ENCODE measurements at places on chromosomes 16 and 17.

- DNase-seq = no peak
Measured at GRCh38 chr17:69757688-69758430, 317.2 kb upstream of the KCNJ16 start.

DNA sequence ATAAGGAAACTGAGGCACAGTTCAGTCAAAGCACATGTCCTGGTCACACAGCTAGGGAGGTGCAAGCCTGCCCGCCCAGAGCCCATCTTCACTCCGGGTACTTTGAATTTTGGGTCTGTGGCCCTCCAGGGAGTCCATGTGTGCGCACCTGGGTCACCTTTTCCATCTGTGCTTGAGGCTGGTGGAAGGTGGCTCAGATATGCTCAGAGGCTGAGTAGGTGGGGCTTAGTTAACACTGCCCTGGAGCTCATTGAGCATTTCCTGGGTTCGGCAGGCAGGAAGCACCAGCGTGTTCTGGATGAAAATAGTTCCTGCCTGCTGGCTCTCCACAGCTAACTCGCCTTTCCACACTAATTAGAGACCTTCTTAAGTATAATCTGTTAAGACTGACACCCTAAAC lies 19.2 kb downstream of the FAM234A start:
- DNase-seq = no peak

GRCh38 chr17:7026471-7027115 lies 3.7 kb downstream of the BCL6B start:
- no peak for DNase-seq

- no peak for DNase-seq
Measured at GRCh38 chr17:39618246-39618913, 8.4 kb upstream of the PPP1R1B start.

DNA sequence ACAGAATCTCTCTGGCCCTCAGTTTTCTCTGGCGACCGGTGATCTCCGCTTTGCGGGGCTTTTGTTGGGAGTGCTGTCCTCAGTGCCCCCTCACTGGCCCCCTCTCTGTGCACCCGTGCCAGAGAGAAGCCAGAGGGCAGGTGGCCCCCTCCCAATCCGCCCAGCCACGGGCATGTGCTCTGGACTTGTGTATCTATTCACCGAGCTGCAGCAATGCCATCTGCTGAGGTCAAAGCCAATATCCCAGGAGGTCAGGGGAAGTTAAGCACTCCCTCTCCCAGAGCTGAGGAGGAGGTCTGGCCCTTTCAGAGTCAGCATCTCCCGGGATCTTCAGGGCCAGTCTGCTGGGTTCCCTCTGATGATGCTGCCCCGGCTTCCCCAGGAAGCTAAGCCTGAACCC lies 5.1 kb downstream of the CACNG5 start:
- no peak for DNase-seq

DNA sequence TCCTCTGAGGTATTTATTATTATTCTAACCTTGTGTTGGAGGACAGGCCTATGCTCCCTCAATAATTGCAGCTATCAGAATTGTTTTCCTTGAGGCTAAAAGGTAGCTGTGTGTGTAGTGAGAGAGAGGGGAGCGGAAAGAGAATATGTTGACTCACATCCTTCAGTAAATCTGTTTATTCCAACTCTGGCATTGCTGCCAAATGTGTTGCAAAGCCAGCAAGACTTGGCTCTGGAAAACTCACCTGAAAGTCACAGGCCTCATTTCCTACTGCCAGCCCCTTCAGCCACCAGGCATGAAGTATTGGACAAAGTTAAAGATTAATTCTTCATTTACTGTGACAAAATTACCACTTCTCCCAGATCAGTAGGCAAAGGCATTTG lies 9.6 kb downstream of the CA10 start:
- no peak for DNase-seq

- DNase-seq = no peak
Measured at GRCh38 chr16:89523680-89524344, 15.6 kb downstream of the SPG7 start.

DNA sequence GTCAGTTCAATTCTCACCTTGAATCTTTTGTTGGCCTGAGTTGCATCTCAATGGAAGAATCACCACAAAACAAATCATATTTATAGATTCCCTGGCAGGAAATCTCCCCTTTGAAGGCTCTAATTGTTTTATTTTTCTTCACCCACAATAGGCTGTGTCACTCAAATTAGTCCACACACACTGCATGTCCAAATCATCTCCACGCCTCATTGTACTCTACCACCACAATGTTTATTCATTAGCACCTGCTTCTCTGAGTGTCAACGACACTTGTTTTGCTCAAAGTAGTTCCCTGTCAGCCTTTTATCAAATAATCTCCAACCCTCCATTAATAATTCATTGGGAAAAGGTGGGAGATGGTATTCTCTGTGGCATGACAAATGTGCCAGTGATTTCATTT lies 164.3 kb downstream of the ABCC12 start:
- DNase-seq = no peak

DNA sequence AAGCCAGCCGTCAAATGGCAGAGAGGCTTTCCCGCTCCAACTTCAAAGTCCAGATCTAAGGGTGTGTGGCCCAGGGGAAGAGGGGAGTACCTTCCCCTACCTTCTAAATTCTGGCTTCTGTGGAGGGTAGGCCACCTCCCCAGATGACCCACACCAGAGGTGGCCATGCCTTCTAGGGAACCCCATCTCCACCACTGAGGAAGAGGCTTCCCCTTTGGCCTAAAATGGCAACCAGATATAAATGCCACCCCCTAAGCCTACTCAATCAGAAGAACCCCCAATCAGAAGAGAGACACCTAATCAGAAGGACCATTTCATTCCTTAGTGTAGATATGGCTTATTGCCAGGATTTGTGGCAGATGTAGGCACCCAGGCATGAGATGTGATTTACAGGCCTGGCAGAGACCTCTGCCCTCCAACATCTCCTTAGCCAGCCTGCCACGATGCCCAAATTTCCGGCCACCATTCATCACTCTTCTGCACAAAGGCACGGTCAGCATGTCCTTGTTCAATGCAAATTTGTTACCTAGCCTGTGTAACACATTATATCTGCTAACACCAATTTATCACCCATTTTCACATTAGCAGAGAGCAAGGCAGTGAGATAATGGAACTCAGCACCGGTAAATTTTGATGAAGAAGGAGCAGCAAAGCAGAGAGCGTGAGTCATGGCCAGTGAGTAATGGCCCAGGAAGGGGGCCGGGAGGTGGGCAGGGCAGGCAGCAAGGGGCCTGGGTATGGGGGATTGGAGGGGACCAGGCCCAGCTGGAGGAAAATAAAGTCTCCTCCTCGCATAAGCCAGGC lies 1.2 kb upstream of the MGAT5B start:
- no peak for DNase-seq

DNA sequence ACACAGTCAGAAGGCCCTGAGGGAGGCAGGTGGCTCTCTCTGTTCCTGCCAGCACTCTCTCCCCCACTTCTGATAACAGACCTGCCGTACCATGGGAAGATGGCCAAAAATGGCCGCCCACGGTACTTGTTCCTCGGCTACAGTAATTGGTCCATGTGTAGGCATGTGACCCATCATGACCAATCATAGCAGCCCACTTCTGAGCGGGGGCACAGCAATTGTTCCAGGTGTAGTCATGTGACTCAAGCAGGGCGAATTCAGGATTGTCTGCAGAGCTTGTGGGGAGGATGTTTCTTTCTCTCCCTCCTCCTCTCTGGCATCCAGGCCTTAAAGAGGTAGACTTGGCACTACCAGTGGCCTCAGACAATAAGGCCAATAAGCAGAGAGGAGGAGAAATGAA lies 250.4 kb downstream of the MRTFB start:
- DNase-seq = peak; percentile 96

GRCh38 chr17:30104575-30105339 lies 11.9 kb upstream of the NSRP1 start:
- peak; percentile 61 for DNase-seq

GRCh38 chr16:79543219-79543618 lies 57.3 kb downstream of the MAF start:
- DNase-seq = no peak

GRCh38 chr17:9389111-9389527 lies 186.5 kb downstream of the STX8 start:
- no peak for DNase-seq

- DNase-seq = peak; percentile 16
Measured at GRCh38 chr16:52912565-52913173, 140.0 kb downstream of the CHD9NB start.

- peak; percentile 51 for DNase-seq
Measured at GRCh38 chr16:71537643-71538042, 11.4 kb downstream of the CHST4 start.

DNA sequence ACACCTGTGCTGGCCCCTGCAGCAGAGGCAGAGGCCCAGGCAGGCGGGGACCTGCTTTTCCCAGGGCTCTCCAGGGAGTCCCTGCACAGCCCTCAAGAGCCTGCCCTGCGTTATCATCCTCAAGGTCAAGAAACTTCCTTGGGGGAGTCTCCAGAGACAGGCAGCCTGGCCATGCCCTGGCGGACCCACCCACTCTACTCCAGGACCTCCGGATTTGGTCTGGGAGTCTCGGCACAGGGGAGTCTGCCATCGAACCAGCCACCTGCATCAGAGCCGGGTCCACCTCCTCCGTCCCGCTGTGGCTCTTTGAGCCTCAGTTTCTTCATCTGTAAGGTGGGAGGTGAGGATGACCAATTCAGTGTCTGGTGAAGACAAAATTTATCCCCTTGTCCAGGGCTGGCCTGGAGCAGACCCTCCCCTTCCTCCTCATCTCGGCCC lies 75.3 kb upstream of the TNRC6C start:
- DNase-seq = no peak

- DNase-seq = no peak
Measured at GRCh38 chr16:1929105-1929504, 10.9 kb upstream of the HS3ST6 start.

- no peak for DNase-seq
Measured at GRCh38 chr17:20123209-20123608, 114.0 kb downstream of the SPECC1 start.

DNA sequence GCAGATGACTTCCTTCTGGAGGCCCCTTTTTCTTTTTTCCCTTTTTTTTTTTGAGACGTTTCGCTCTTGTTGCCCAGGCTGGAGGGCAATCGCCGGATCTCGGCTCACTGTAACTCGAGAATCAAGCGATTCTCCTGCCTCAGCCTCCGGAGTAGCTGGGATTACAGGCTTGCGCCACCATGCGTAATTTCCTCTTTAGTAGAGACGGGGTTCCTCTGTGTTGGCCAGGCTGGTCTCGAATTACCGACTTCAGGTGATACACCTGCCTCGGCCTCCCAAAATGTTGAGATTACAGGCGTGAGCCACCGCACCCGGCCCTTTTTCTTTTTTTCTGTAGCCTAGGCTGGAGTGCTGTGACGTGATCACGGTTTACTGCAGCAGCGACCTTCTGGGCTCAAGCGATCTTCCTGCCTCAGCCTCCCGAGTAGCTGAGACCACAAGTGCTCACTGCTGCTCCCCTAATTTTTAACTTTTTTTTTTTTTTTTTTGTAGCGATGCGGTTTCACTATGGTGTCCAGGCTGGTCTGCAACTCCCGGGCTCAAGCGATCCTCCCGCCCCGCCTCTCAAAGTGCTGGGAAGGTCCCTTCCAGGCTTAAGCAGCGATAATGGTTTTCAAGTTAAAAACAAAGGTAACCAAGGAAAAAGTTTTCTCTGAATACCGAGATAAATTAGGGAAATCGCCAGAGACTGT lies 956 bp upstream of the IST1 start:
- DNase-seq = peak; percentile 38

GRCh38 chr17:2707721-2708584 lies 3.6 kb downstream of the CLUH start:
- DNase-seq = no peak

- no peak for DNase-seq
Measured at GRCh38 chr17:81655378-81656117, 794 bp downstream of the PDE6G start.

- DNase-seq = peak; percentile 90
Measured at GRCh38 chr16:4614571-4615383, at the start of gene UBALD1. UBALD1 (minus strand) TSS chr16:4614888; CDS start chr16:4614797, 91 bp downstream.

DNA sequence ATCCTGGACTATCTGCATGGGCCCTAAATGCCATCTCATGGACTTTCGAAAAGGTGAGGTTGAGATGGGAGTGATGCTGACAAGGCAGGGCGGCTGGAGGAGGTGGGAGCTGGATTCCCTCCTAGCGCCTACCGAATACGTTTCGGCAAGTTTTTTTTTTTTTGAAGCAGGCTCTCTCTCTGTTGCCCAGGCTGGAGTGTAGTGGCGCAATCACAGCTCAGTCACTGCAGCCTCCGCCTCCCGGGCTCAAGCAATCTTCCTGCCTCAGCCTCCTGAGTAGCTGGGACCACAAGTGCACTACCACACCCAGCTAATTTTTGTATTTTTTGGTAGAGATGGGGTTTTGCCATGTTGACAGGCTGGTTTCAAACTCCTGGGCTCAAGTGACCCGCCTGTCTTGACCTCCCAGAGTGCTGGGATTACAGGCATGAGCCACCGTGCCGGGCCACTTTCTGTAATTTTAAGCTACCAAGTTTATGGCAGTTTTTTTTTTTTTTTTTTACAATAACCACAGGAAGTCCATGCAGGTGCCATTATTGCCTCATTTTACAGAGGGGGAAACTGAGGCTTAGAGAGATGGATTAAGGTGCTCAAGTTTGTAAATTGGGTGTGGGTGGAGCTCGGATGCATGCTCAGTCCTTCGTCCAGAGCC lies 246.4 kb downstream of the PRKCA start:
- DNase-seq = no peak

DNA sequence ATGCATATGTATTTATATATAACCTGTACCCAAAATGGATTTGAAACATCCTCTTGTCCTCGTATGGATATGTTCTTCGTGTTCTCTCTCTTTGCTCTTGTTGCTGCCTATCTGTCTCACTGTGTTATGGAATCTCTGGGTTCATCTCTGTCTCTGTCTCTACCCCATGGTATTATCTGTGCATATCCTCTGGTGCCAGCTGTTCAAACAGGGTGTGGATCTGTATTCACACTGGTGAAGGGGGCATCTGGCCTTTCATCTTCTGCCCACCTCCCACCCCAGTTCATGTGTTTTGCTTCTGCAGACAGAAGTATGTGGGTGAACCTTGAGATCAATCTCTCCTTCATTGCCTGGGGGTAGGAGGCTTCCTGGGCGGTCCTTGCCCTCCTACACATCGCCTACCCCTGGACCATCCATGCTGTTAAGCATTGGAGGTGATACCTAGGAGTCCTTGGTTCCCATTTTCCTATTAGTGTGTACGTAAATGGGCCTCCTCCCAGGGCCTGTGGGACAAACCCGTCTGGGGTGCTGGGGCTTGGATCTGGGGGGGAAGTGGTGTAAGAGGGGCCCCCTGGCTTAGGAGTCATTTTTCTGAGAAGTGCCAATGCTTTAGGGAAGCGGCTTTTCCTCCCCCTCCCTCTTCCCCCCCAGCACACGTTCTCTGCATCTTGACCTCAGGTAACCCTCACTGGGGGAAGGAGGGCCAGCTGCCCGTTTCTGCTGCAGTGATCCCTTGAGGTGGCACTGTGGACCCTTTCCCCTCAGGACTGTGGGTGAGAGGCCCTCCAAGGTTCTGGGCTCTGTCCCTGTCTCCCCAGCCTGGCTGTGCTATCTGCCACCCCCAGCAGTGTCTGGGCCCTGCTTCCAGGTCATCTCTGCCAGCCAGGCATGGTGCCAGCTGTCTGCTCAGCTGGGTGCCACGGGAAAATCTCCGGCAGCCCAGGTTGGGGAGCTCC lies 21.1 kb downstream of the RARA start:
- no peak for DNase-seq

- DNase-seq = no peak
Measured at GRCh38 chr16:82601989-82602640, 24.7 kb upstream of the CDH13 start.

- DNase-seq = no peak
Measured at GRCh38 chr17:28597606-28598383, 1.0 kb downstream of the SPAG5 start.
